Small intestine (tissue), 16 donors: ENCODE measurements at places on chromosomes 4 and X. TPM values are rescaled to one million over a fixed set of nuclear protein-coding genes. Genes with fewer than 3 reads are reported as not detected.

CXCL8 gene
- polyA plus RNA-seq = 0.59 TPM

GRCh38 chrX:76931518-76931917 is 504.0 kb downstream of the MAGEE1 start:
- H3K27me3 ChIP-seq = no peaks in the 10 kb centered on the region
- H3K36me3 ChIP-seq = no peaks in the 10 kb centered on the region
- no peak overlapping the region for H3K27ac ChIP-seq
- no peak overlapping the region for H3K4me3 ChIP-seq

GRCh38 chr4:84451546-84451945 is 47.5 kb downstream of the NKX6-1 start:
- no peaks in the 10 kb centered on the region for H3K36me3 ChIP-seq
- no peak overlapping the region for H3K4me3 ChIP-seq
- no peak overlapping the region for H3K27ac ChIP-seq

DNA sequence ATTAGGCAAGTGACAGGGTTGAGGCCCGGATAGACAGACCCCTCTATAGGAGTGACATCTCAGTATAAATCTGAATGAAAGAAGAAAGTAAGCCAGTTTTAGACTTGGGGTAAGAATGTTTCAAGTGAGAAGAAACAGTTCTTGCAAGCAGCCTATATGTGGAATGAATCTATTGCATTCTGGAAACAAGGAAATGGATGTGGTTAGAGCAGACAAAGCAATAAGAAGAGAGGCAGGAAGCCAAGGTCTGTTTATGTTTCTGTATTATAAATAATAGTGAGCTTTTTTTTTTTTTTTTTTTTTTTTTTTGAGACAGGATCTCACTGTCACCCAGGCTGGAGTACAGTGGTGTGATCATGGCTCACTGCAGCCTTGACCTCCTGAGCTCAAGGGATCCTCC is 255.8 kb downstream of the UNC5C start:
- DNase-seq = no peak
- H3K27ac ChIP-seq = no peak overlapping the region

DNA sequence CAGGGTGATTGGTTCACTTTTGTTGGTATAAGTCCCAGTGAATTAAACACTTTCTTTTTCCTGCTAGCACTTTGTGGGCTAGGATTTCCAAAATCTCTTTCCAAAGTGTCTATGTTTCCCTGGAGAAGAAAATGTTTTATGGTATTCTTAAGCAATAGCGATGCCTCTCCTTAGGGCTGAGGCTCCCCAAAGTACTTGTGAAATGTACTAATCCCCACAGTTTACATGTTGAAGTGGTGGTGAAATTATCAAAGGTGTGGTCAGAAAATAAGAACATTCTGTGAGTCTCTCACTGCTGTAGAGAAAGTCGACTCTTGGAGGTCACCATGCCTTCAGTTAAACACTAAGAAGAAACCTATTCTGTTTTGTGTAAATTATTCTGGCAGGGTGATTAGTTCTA is 51.5 kb upstream of the AMELX start:
- H3K27ac ChIP-seq = no peak overlapping the region
- H3K27me3 ChIP-seq = no peaks in the 10 kb centered on the region
- H3K4me1 ChIP-seq = no peaks in the 10 kb centered on the region
- no peak for DNase-seq
- no peak overlapping the region for H3K4me3 ChIP-seq
- H3K36me3 ChIP-seq = no peaks in the 10 kb centered on the region

- peaks cover 9% of the 10 kb centered on the region for H3K4me1 ChIP-seq
- peak; percentile 71 for DNase-seq
- H3K27me3 ChIP-seq = no peaks in the 10 kb centered on the region
- H3K4me3 ChIP-seq = no peak overlapping the region
- H3K36me3 ChIP-seq = peaks cover 8% of the 10 kb centered on the region
- peak overlapping the region; percentile 25 for H3K27ac ChIP-seq
Measured at GRCh38 chr4:77776182-77777134, 42.7 kb downstream of the CNOT6L start.

DNA sequence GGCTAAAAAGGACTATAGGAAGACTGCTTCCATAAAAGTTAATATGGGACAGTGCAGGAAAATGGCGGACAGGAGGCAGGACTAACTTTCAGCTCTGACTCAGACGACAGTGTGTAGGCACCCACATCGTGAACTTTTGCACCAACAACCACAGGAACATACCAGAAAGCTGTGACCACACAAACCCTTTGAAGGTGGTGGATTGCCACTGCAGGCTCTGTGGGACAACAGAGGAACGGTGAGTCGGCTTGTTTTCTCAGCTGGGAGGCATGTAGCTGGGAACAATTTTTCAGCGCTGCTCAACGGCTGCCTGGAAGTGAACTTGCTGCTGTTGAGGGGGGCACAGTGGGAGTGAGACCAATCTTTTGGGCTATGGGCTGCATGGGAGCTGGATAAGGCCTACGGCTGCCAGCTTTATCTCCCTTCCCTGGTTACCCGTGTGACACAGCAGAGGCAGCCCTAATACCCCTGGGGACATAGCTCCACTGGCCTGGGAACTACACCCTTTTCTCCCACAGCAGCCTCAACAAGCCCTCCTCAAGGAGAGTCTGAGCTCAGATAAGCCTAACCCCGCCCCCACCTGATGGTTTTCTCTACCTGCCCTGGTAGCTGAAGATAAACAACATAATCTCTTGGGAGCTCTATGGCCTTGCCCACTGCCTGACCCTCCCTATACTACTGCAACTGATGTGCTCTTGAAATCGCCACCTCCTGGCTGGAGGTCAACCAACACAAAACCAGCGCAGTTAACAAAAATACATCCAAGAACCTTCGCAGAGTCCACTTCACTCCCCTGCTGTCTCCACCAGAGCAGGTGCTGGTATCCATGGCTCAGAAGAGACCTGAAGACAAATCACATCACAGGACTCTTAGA is 1537.0 kb downstream of the C4orf33 start:
- H3K27me3 ChIP-seq = no peaks in the 10 kb centered on the region
- no peak for DNase-seq
- no peaks in the 10 kb centered on the region for H3K4me1 ChIP-seq
- H3K36me3 ChIP-seq = no peaks in the 10 kb centered on the region
- H3K4me3 ChIP-seq = no peak overlapping the region

GRCh38 chr4:8675906-8676305 is 83.3 kb downstream of the CPZ start:
- no peak for DNase-seq
- H3K27me3 ChIP-seq = no peaks in the 10 kb centered on the region
- no peaks in the 10 kb centered on the region for H3K4me1 ChIP-seq
- H3K4me3 ChIP-seq = no peak overlapping the region

DNA sequence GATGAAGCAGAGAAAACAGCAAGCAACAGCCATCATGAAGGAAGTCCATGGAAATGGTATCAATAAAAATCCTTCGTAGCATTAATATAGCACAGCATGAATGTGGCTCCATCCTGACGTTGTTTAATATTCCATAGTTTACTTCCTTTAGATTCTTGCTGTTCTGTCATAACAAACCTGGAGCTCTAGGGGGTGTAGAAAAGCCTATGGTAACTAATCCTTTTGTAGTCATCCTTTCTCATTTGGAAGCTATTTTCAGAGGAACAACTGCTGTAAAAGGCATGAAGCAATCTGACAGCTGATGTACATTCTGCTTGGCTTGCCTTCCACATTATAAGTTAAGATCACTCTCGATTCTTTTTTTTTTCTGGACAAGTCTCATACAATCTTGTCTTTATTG is 914 bp downstream of the MYOZ2 start:
- no peaks in the 10 kb centered on the region for H3K36me3 ChIP-seq
- no peak for DNase-seq
- H3K4me1 ChIP-seq = no peaks in the 10 kb centered on the region
- no peaks in the 10 kb centered on the region for H3K27me3 ChIP-seq

GRCh38 chr4:140240237-140240636 is 86.3 kb upstream of the MAML3 start:
- H3K27ac ChIP-seq = no peak overlapping the region
- no peak for DNase-seq
- no peak overlapping the region for H3K4me3 ChIP-seq
- H3K36me3 ChIP-seq = no peaks in the 10 kb centered on the region
- peaks cover 54% of the 10 kb centered on the region for H3K4me1 ChIP-seq

DNA sequence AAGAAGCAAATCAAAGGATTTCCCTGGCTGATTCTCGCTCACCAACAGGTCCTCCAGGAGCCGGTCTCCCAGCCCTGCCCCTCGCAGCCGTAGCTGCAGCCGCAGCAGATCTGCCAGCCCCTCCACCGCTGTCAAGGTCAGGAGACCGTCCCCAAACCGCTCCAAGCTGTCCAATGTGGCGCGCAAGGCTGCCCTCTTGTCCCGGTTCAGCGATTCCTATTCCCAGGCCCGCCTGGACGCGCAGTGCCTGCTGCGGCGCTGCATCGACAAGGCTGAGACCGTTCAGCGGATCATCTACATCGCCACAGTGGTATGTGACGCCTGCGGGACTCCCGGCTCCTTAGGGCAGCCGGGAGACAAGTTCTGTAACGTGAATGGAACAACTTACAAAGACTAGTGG is 25.6 kb downstream of the SPATA18 start:
- no peak overlapping the region for H3K27ac ChIP-seq
- peak overlapping the region; percentile 11 for H3K4me3 ChIP-seq
- no peaks in the 10 kb centered on the region for H3K4me1 ChIP-seq
- DNase-seq = peak; percentile 40
- no peaks in the 10 kb centered on the region for H3K36me3 ChIP-seq

DNA sequence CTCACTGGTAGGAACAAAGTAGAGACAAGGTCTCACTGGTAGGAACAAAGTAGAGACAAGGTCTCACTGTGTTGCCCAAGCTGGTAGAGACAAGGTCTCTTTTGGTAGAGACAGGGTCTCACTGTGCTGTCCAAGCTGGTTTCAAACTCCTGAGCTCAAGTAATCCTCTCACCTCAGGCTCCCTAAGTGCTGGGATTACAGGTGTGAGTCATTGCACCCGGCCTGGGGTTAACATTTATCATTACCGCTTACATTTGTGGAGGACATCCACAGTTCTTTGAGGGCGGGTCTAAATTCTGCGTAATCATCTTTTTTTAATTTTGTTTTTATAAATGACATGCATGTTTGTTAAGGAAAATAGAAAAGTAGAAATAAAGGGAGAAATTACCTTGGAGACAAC is 12.0 kb downstream of the RAB33B start:
- H3K4me3 ChIP-seq = no peak overlapping the region
- DNase-seq = peak; percentile 21
- H3K4me1 ChIP-seq = no peaks in the 10 kb centered on the region
- H3K27me3 ChIP-seq = no peaks in the 10 kb centered on the region
- no peak overlapping the region for H3K27ac ChIP-seq
- peaks cover 2% of the 10 kb centered on the region for H3K36me3 ChIP-seq

- H3K27ac ChIP-seq = peak overlapping the region; percentile 32
- H3K36me3 ChIP-seq = no peaks in the 10 kb centered on the region
- DNase-seq = peak; percentile 7
Measured at GRCh38 chrX:24777660-24778059, 83.9 kb downstream of the POLA1 start.

DNA sequence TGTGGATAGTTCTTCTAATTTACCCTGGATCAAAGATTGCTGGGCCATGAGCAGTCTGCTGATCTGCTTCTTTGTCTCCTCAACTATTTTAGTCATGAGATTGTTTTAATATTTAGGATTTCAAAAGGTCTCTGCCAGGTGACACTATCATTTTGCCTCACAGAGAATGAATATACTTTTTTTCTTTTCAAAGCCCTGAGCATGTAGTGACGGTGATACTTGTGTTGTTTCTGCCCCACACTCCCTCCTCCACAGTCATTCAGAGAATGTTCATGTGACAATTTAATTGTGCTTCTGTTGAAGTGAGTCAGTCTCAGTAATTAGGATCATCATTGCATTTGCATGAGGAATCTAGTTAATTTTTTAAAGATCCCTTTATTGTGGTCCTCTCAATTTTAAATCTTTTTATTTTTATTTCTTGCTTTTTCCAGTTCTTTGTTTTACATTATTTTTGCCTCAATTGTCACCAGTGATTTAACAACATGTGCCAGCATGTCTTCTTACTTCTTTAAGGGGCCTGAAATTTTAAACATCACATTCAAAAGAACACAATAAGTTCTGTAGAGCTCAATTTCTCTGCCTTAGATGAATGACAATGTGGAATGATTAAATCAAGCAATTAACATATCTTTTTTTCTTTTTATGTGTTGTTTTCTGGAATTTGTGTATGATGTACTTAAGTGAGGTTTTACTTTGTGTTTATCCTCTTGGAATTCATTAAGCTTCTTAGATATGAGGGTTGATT is 12.3 kb downstream of the MMRN1 start:
- no peaks in the 10 kb centered on the region for H3K4me1 ChIP-seq
- DNase-seq = no peak
- H3K36me3 ChIP-seq = no peaks in the 10 kb centered on the region
- H3K4me3 ChIP-seq = no peak overlapping the region
